ENCODE measurements at places on chromosomes 2 and 18.

DNA sequence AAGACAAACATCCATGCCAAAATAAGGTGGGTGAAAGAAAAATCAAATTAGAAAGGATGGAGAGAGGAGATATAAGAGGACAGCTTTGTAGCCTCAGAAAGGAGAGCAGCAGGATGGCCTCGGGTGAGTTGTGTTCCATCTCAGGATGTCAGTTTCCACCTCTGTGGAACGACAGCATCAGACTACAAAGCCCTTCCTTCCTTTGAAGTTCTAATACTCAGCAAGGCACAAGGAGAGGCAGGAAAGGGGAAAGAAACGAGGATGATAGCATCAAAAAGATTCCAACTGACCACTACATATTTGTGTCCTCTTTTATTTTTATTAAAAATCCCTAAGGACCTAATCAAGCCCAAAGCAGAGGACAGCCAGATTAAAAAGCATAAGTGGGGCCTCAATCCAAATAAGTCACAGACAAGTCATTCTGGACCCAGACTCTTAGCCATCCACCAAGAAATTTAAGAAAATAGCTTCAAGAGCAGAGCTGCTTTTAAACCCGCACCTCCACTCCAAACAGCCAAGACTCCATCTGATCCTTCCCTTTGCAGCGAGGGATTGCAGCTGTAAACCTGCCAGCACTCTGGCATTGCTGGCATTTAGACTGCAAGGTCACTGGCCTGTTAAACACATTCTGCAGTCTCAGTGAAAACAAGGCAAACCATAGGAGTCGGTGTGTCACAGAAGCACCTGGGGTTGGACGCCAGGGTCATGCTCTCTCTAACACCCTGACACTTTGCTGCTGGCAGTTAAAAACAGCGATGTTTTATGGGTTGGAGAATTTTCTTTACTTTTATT lies 314.5 kb upstream of the CHAC2 start:
- DNase-seq, result no peak

GRCh38 chr18:25510096-25510495 lies 158.1 kb upstream of the ZNF521 start:
- DNase-seq, result no peak

DNA sequence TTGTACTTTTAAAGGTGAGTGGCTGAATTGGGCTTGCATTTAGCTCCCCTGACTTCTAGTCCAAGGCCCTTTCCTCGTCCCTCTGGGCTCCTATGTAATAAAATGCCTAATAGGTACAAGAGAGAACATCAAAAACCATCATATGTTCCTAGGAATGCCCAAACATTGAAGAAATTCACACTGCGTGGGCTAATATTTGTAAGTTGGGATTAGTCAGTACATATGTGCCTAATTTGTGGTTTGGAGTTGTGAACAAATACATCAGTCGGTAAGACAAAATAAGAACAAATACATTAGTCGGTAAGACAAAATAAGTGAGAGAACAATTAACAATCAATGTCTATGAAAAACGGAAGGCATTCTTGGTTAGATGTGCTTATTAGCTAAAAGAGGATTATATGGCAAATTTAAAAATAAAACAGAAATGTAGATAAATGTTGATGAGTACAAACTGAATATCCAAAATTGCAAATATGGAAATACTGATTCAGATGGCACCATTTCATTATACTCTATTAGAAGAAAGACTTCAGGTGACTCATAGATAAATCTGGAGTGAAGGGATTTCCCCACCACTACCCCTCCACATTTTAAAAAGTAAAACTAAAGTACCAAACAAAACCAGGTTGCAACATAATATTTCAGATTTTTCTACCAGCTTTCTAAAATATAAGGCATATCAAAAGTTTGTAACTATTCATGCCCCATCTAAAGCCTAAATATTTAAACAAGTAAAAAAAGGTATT lies 325.4 kb downstream of the ZEB2 start:
- DNase-seq, result no peak

- no peak for DNase-seq
Observed at GRCh38 chr18:49655266-49656072, 93.6 kb downstream of the LIPG start.

GRCh38 chr2:103484906-103485305 lies 723.1 kb downstream of the TMEM182 start:
- DNase-seq, result no peak

DNA sequence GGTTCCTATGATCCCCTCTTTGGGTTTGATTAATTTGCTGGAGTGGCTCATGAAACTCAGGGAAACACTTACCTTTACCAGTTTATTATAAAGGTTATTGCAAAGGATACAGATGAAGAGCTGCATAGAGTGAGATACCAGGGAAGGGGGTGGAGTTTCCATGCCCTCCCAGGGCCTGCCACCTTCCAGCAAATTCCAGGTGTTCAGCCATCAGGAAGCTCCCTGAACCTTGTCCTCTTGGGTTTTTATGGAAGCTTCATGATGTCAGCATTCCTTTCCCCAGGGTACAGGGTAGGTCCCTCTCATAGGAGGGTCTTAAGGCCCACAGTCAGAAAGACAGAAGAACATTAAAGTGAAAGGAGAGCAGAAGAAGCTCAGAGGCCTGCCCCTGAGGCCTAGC lies 123.9 kb upstream of the DCC start:
- DNase-seq, result no peak

DNA sequence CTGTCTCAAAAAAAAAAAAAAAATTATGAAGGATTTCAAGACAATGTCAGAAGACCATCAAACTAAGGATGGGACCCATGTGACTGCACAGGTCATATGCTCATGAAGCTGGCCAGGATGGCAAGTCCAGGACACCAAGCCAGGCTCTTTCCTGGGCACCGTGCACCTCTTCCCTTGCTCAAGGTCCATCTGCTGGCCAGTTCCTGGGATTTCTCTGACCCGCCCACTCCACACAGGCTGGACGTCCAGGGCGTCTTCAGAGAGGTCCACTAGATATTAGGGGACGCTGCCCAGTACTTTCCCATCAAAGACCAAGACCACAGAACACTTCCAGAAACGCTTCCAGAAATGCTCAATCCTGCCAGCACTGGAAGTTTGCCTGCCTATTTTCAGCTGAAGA lies 14.3 kb downstream of the TEX44 start:
- no peak for DNase-seq

DNA sequence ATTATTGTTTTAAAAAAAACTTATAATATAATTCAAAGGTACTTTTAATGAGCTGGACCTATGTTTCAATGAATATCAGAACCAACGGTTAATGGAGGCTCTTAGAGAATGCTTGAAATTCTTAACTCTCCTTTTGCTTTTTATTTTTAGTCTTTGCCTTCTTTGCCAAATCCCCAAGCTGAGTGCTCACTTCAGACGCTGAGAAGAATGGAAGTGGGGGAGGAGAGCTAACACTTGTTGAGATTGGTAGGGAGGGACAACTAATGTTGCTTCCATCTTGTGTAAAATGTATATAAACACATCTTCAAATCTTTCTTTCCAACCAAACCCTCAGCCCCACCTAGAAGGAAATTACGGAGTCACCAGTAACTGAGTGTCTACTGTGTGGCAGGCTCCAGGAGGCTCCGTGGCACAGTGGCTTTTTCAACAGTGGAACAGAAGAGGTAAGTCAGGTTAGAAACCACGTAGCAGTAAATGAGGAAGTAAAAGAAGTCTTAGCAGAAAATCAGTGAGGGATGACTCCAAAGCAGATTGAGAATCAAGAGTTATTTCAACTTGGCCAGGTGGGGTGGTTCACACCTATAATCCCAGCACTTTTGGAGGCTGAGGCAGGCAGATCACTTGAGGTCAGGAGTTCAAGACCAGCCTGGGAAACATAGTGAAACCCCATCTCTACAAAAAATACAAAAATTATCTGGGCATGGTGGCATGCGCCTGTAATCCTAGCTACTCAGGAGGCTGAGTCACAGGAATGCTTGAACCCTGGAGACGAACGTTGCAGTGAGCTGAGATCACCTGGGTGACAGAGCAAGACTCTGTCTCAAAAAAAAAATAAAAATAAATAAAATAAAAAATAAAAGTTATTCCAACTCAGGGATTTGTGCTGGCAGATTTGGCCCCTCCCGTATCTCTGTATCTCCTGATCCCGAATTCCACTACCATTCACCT lies 45.0 kb upstream of the CREB1 start:
- no peak for DNase-seq

DNA sequence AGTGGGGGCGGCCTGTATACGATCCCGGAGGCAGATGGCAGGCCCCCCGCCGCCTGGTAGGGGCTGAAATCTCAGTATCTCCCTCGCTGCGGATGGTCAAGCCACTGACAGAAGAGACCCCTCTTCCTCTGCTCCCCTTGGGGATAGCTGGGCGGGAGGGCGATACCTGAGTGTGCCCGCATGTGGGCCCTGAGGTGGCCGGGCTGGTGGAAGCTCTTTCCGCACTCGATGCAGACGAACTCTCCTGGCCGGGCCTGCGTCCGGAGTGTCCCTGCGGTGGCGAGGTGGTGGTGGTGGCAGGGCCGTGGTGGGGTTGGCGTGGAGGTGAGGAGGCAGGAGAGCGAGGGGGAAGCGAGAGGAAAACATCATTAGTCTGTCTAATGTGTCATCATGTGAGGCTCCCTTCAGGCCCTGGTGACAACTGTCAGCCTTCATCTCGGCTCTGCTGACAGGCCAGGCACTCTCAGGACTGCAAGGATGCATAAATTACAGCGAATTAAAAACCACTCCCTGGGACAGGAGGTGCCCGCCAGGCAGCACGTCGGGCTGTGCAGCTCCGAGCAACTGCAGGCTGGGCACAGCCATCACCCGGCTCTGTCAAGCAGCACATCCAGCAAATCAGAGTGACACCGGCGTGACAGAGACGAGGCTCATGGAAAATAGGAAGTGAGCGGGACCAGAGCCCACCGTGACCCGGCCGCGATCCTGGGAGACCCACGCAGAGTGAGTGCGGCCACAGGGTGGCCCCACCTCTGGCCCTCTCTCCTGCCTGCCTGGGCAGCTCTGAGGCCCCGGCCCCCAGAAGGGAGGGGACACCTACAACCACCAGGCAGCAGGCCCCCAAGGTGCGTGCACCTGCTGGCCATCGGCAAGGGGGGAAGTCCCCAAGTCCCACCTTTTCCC lies 123.5 kb downstream of the ZNF516 start:
- no peak for DNase-seq

DNA sequence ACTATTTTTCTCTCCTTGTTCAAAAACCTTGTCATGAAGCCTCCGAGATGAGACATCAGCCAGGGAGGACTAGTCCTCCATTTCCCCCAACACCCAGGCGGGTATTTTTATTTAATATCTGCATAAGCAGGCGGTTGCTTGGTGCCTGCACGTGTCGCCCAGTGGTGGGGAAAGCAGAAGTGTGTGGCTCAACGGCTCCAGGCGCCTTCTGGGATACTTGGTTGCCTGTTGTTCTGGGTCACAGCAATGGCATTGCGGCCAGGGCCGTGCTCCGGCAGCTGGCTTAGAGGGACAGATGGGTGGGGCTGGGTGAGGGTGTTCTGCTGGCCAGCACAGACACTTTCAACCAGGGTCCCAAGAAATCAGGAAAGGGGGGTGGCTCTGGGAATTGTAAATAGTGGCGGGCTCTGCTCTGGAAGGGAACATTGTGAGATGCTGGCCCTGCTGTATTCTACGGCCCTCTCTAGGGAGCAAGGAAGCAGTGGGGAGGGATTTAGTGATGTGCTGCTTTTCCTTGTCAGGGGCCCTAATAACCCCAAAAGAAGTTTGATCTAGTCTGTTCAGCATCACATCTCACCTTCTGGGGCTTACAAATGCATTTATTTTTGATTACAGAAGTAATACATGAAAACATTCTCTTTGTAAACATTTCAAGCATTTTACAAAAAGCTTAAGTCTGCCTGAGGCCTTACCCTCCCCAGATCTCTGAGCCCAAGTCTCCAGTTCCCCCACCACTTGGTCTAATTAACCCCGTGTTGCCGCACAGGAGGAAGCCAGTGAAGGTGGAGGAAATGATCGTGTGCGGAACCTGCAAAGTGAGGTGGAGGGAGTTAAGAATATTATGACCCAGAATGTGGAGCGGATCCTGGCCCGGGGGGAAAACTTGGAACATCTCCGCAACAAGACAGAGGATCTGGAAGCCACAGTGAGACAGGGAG lies 1.1 kb downstream of the VAMP8 start:
- peak; percentile 37 for DNase-seq

- DNase-seq, result no peak
Observed at GRCh38 chr18:1774261-1774660, 797.0 kb downstream of the METTL4 start.

GRCh38 chr2:68330691-68331090 lies 10.9 kb upstream of the CNRIP1 start:
- no peak for DNase-seq

DNA sequence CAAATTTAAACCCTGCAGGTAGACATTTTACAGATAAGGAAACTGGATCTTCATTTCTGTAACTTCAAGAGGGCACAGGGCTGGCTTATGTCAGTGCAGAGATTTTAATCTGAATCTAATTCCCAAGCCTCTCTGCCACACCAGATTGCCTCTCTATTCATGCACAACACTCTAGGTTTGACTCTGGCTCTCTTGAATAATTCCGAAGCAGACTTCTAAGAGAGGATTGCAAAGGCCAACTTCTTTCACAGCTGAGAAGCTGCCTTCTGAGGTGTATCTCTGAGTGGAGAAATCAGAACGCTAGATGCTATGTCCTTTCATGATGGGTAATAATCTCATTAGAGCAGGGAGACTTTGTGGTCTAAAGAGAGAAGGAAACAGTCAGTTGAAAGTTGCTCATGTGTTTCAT lies 20.1 kb upstream of the MGAT5 start:
- DNase-seq, result no peak

DNA sequence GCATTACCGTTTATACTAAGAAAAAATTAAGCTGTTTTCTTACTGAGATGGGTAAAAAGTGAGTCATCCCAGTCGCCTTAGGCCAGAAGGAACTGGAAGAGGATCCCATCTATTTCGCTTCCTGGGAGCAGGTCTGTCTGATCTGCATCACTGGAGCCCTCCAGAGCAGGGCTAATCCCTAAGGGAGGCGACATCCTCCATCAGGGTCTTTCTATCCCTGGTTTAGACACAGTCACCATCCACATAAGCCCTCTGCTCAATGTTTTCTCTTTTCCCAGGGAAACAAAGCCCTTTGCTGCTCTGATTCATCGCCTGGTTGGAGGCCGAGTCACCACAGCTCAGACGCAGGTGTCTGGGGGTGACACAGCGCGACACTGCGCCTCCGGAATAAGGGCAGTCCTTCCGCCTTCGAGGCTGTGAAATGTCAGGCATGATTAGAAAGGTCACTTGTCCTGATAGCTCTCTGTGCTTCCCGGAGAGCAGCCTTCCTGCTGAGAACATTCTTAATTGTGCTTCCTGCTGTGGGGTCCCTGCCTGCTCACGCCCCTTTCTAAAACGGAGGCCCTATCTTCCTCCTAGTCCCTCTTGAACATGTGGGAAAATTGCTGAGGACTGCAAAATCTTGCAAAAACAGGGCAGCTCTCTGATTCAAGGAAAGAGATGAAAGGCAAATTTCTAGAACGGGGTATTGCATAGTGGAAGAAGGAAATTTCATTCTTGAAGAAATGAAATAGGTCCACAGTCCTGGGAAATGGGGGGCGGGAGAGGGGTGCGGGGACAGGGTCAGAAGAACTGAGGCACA lies 56.3 kb downstream of the MARCHF4 start:
- DNase-seq, result peak; percentile 14

GRCh38 chr2:37645362-37645761 lies 26.1 kb downstream of the CDC42EP3 start:
- no peak for DNase-seq

- no peak for DNase-seq
Observed at GRCh38 chr2:114610677-114611076, 168.2 kb downstream of the DPP10 start.

- no peak for DNase-seq
Observed at GRCh38 chr2:112074506-112074905, 19.4 kb downstream of the TMEM87B start.
